SK-MEL-5 (cell line): ENCODE measurements at places on chromosomes 13 and 19.

DNA sequence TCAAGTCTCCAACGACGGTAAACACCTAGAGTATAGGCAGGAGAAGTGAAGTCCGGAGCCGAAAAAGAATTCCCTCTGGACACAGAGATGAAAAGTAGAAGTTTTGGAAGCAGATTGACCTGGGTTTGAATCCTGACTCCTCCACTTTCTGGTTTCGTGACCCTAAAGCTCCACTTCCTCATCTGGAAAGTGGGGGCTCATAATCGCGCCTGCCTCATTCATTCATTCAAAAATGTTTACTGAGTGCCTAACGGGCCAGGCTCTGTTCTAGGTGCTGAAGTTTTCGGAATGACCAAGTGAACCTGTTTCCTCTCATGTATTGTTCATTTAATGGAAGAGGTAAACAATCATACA lies 7.1 kb upstream of the EML2 start:
- no peak for DNase-seq

DNA sequence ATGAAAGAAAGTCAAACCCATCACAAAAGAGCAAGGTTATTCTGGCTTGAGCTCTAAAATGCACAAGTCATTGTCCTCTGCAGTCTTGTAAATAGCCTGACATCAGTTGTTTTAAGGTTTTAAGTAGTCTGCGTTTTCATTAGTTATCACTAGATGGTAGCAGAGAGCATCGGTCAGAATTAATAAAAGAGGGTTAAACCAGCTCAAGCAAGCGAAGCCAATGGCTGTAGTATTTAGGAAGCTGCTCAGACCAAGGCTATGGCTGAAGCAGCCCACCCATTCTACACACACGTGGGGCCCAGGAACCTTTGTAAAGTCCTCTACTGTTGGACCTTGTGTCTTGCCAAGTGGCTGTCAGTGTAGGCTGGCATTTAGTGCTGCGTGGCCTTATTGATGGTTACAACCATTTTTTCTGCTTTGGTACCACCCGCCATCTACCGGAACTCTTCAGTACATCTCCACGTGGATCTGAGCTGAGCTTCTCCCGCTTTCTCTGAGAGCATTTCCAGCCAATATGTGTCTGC lies 13.3 kb upstream of the ZNF57 start:
- peak; percentile 83 for DNase-seq

DNA sequence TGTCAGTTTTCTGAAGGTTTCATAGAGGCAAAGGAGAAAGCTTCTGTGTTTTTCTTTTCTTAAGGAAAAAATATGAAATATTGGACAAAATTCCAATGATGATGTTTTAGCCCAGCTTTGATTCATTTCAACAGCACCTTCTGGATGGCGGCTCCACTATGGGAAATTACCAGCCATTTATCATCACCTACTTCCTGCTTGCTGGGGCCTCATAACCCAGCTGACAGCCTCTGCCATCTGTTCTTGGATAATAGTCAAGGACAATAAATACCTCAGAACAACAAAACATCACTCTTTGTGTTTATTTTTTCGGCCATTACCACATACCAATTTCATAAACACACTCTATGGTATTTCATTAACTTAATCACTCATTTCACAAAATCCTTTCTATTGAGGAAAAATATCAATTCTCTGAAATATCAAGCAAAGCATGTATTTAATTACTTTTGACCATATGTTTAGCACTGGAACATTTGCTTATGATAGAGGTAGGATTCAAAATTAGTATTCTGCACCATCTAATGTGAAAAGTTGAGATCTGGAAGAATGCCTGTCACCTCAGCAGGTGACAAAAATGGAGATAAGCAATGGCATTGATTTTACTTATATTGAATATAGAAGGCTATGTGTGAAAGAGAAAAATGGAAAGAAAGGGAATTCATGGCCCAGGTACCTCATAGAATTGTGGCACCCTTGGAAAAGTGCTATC lies 629.7 kb downstream of the LIG4 start:
- no peak for DNase-seq

DNA sequence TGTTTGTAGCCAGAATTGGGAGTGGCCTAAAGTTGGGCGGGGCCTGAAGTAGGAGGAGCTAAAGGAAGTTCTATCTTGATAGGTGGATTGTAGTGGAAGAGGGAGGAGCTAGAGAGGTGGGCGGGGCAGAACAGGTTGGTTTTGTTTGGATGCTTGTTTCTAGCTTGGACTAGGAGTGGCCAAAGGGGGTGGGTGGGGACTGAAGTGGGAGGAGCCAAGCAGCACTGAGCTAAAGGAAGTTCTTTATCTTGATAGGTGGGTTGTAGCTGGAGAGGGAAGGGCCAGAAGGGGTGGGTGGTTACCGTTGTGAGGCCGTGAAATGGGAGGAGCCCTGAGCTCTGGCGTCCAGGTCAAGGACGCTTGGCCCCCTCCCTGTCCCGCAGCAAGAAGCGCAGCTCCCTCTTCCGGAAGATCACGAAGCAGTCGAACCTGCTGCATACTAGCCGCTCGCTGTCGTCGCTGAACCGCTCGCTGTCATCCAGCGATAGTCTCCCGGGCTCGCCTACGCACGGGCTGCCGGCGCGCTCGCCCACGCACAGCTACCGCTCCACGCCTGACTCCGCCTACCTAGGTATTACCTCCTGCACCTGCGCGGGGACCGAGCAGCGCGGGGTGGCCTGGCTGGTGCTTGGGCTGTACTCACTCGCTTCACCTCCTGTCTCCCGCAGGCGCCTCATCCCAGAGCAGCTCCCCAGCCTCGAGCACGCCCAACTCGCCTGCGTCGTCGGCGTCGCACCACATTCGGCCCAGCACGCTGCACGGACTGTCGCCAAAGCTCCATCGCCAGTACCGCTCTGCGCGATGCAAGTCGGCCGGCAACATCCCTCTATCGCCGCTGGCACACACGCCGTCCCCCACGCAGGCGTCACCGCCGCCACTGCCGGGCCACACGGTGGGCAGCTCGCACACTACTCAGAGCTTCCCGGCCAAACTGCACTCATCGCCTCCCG lies 8.0 kb downstream of the DNASE2 start:
- peak; percentile 47 for DNase-seq

DNA sequence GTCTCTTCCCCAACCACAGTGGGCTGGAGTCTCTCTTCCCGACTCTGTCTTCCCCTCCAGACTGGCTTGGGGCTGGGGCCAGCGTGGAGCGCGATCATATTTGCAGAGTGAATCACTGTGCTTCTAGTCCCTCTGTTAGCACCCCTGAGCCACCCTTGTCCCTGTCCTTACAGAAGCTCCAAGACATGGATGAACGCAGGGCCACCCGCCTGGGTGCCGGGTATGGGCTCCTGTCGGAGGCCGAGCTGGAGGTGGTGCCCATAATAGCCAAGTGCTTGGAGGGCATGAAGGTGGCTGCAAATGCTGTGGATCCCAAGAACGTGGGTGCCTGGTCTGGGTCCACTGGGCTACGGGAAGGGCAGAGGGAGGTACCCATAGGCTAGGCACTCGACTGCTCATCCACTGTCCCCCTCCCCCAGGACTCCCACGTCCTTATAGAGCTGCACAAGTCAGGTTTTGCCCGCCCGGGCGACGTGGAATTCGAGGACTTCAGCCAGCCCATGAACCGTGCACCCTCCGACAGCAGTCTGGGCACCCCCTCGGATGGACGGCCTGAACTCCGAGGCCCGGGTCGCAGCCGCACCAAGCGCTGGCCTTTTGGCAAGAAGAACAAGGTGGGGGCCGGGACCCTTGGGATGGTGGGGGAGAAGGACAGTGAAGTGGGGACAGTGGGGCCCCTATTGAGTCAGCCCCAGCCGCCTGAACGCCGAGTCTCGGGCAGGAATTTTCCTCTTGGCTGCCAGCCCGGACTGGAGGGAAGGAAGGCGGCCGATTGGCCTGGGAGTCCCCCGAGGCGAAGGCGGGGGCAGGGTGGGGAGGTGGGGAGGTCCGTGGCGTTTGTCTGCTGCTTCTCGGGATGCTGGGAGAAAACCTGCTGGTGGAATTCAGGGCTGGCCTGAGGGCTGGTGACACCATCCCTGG lies 5.2 kb downstream of the TRIP10 start:
- no peak for DNase-seq

DNA sequence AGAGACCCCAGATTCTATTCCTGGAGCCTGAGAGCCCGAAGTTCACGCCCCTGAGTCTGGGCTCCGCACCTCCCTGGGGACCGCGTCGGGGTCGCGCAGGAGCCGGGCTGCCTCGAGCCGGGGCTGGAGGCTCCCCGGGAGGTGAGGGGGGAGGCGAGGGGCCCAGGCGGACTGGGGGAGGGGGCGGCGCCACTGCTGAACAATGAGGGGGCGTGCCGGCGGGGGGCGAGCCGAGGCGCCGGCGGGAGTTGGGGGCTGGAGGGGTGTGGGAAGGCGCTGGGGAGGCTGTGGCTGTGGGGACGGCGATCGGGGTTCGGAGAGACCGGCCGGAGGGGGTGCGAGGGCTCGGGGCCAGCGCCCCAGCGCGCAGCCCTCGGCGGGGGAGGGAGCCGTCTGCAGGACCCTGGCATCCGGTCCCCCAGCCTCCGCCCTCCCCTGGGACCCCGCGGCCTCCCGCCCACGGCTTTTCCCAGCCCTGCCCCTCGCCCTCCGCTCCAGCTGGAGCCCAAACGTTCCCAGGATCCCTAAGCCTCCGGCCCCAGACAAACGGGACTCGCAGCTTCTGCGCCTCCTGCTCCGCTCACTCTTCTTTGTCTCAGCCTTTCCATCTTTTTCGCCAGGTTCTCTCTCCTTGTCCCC lies 922 bp downstream of the PLEKHG2 start:
- no peak for DNase-seq

- DNase-seq, result no peak
Measured at GRCh38 chr19:2700660-2701360, 1.7 kb downstream of the GNG7 start.

DNA sequence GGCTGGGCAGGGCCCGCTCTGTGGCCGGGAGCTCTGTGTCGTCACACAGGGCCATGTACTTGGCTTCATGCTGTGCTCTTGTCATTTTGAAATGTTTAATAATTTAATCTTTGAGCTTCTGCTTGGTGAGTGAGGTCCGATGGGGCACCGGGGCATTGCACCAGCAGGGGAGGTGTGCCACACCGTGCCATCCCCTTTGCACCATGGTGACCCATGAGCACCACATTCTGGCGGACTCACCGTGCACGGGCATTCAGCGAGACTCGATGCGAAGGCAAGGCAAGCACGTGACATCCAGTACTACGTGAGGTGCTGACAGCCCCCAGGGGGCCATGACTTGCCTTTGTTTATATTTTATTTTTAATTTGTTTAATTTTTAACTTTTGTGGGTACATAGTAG lies 204.3 kb downstream of the URI1 start:
- DNase-seq, result no peak

DNA sequence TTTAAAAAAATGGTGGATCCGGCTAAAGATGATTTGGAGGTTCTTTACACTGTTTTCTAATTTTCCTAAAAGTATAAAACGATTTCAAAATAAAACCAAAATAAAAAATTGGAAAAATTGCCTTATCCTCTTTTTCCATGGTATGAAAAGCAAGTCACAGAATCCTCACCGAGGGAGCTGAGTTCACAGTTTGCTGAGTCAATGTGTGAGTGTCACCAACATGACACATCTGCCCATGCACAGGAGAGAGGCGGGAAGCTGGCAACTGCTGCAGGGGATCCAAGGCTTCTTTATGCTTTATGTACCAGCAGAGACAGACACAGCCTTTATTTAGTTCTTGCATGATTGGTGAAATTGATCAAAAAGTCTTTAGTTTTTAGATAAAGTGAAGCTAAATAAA lies 157.8 kb downstream of the TNFSF13B start:
- no peak for DNase-seq

- DNase-seq, result no peak
Measured at GRCh38 chr13:67061750-67062149, 168.4 kb downstream of the PCDH9 start.

DNA sequence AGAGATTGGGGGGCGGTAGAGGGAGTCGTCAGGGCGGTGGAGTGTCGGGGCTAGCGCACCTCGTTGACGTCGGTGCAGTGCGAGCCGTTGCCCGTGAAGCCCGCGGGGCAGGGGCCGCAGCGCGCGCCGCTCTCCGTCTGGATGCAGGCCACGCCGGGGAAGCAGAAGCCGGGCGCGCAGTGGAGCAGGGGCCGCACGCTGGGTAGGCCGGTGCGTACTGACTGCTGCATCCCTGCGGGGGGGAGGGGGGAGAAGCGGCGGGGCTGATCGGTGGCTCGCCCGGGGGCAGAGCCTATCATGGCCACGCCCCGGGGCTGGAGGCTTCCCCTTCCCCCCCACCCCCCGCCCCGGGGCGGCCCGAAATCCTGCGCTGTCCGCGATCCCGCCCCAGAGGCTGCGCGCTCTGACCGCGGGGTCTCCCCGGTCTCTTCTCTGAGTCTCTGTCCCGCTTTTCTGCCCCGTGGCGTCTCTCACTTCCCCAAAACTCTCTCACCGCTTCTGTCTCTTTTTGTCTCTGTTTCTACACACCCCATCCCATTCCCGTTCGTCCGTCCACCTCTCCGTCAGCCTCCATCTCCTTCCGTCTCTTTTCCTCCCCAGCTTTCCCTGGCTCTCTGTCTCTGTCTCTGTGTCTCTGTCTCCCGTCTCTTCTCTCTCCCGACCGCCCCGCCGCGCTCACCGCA lies 1.1 kb downstream of the COMP start:
- DNase-seq, result no peak

DNA sequence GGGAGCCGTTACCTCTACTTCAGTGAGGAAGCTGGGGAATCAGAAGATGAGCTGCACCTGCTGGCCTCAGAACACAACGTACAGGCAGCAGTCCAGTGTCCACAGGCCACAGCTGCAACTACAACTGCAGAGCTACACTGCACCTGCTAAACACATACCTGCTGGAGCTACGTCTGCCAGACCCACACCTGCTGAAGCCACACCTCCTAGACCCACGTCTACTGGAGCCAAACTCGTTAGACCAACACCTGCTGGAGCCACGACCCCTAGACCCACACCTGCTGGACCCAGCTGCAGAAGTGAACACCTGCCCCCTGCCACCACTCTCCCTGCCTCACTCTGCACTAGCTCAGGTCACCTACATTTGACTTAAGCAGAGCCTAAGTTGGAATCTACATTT lies 169.9 kb downstream of the USP12 start:
- DNase-seq, result no peak

GRCh38 chr19:54155694-54156093 lies 3.8 kb downstream of the LENG1 start:
- DNase-seq, result no peak

GRCh38 chr19:576768-577438 lies 4.5 kb downstream of the BSG start:
- no peak for DNase-seq

DNA sequence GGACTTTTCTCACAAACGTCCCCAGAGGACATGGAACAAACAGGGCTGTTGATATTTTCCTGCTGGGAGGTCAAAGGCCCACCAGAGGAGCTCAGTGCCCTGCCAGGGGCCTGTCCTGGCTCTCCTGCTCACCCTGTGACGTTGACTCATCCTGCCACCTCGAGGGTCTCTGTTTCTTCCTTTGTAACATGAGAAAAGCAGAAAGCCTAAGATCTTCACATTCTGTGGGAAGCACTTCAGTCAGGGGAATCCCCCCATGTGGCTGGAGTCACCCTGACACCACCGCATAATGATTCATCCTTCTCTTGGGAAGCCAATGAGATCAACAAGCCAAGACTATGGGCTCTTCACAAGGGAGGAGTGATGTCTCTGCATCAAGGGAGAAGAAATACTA lies 147.9 kb downstream of the KATNAL1 start:
- peak; percentile 79 for DNase-seq

GRCh38 chr19:50377051-50377461 lies 799 bp downstream of the NR1H2 start:
- no peak for DNase-seq
